ENCODE measurements at places on chromosomes 6 and 20. TPM values are rescaled to one million over a fixed set of nuclear protein-coding genes. Genes with fewer than 3 reads are reported as not detected.

The MAS1 gene
- total RNA-seq: not detected

The SH3BGRL2 gene
- 0.07 TPM for total RNA-seq

The ARG1 gene
- total RNA-seq: not detected

The DPPA5 gene
- total RNA-seq: not detected

The DCDC2 gene
- not detected for total RNA-seq

The PRICKLE4 gene
- total RNA-seq: not detected

The SRSF12 gene
- 0.05 TPM for total RNA-seq

The SIM1 gene
- not detected for total RNA-seq

The CEP250 gene
- total RNA-seq: 46.8 TPM

The SLC52A3 gene
- not detected for total RNA-seq

The BFSP1 gene
- total RNA-seq: 0.43 TPM

The SLC22A2 gene
- total RNA-seq: not detected

The KIF6 gene
- total RNA-seq: 0.17 TPM

The SIRPB2 gene
- total RNA-seq: not detected

The PI16 gene
- not detected for total RNA-seq

The BMP5 gene
- total RNA-seq: not detected

The XPO5 gene
- total RNA-seq: 143 TPM

The OTOR gene
- not detected for total RNA-seq

- no peak overlapping the region for H3K27ac ChIP-seq
- H3K4me1 ChIP-seq: peaks cover 14% of the 10 kb centered on the region
- no peak overlapping the region for H3K4me3 ChIP-seq
- no peak for DNase-seq
Observed at GRCh38 chr20:10667077-10667401, 6.8 kb downstream of the JAG1 start.

DNA sequence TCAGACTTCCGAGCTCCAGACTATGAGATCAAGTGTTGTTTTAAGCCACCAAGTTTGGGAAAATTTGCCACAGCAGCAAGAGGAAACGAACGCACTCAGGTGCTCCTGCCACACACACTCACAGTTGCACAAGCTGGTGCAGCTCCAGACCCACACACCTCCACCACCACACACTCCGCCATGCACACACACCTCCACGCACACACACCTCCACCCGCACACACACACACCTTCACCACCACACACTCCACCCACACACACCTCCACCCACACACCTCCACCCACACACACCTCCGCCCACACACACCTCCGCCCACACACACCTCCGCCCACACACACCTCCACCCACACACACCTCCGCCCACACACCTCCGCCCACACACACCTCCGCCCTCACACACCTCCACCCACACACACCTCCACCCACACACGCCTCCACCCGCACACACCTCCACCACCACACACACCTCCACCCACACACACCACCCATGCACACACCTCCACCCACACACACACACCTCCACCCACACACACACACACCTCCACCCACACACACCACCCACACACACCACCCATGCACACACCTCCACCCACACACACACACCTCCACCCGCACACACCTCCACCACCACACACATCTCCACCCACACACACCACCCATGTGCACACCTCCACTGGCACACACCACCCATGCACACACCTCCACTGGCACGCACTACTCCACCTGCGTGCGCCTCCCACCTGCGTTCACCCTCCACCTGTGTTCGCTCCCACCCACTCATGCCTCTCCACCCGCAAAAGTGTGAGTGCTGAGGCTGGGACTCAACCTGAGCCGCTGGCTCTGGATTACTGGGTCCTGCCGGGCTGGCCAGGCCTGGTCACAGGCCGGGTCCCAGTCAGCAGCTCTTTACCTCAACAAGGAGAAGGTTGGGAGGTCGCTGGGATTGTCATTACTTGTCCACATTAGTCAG, 175.6 kb downstream of the BMP7 start:
- H3K27me3 ChIP-seq: peaks cover 7% of the 10 kb centered on the region
- no peak for DNase-seq
- peak overlapping the region; percentile 65 for H3K4me3 ChIP-seq

DNA sequence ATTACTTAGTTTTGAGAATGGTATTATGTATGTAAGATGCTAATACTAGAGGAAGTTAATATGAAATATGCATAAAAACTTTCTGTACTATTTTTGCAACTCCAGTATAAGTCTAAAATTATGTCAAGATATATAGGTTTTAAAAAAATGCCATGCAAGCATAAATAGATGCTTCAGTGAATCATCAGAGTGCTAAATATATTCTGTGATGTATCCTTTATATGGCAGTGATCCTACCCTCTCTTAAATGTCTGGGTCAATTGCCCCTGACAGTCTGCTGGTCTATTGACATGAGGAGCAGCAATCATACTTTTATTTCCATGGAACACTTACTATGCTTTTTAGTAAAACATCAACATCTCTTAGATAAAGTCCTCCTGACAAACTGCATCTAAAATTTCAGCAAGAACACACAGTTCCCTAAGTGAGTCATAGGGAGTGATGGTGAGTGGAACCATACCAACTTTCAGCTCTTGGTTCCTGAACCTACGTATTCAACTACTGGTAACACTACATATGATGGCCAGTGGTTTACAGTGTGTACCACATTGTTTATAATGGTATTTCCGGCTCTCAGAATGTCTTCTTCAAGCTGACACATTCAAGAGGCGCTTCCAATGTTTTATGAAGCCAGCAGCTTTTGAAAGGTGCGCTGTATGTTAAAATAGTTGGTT, 928.7 kb upstream of the GJE1 start:
- no peak overlapping the region for H3K27ac ChIP-seq
- no peak overlapping the region for H3K4me3 ChIP-seq
- H3K4me1 ChIP-seq: no peaks in the 10 kb centered on the region
- no peak for DNase-seq
- no peaks in the 10 kb centered on the region for H3K27me3 ChIP-seq

DNA sequence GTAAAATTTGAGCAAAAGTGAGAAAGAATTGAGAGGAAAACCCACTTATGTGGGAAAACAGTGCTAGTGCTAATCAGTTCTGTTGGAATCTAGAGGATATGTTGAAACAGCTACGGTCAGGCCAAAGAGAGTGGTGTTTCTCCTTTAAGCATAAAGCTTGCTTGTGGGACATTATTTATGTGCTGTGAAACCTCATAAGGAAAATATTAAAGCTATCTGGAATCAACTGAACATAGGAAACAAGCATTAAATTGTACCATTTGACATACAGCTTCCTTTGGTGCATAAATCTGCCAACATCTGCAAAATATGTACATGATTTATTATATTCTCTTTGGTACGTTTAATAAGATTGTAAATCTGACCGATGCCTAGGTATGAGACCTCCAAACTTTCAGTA, 182.5 kb upstream of the PDE10A start:
- H3K27ac ChIP-seq: no peak overlapping the region
- peaks cover 7% of the 10 kb centered on the region for H3K4me1 ChIP-seq
- no peak for DNase-seq
- H3K4me3 ChIP-seq: no peak overlapping the region

GRCh38 chr20:1971893-1972586, 21.8 kb downstream of the PDYN start:
- no peak overlapping the region for H3K27ac ChIP-seq
- H3K4me1 ChIP-seq: no peaks in the 10 kb centered on the region
- DNase-seq: no peak

DNA sequence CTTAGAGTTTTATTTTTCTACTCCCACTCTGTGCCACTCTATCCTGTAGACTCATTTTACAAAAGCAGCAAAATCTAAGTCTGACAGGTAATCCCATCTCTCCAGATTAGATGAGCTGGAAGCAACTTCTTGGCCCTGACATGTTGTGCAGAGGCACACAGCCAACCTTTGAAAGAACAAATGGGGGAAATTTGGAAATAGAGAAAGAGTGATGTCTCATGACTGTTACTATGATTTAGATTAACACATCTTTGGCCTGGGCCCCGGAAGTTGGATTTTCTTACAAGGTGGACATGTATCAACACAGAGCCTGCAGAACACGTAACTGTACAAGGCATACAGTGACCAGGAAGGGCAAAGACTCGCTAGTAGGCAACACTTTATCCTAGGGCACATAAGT, 227.7 kb downstream of the MYLK4 start:
- peaks cover 29% of the 10 kb centered on the region for H3K27me3 ChIP-seq
- no peak overlapping the region for H3K27ac ChIP-seq
- DNase-seq: no peak
- no peaks in the 10 kb centered on the region for H3K36me3 ChIP-seq

DNA sequence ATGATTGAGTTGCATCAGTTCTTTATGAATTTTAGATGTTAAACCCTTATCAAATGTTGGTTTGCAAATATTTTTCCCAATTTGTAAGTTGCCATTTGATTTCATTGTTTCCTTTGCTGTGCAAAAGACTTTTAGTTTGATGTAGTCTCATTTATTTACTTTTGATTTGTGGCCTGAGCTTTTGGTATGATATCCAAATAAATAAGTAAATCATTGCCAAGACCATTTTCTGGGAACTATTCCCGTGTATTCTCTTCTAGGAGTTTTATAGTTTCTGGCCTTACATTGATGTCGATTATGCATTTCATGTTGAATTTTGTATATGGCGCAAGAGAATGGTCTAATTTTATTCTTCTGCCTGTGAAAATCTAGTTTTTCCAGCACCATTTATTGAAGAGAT, 13.4 kb downstream of the AIG1 start:
- H3K27ac ChIP-seq: no peak overlapping the region
- peaks cover 2% of the 10 kb centered on the region for H3K36me3 ChIP-seq
- no peak overlapping the region for H3K4me3 ChIP-seq
- no peak for DNase-seq

GRCh38 chr20:12966468-12967085, 42.2 kb upstream of the SPTLC3 start:
- H3K27ac ChIP-seq: no peak overlapping the region
- H3K36me3 ChIP-seq: no peaks in the 10 kb centered on the region
- DNase-seq: no peak
- H3K4me1 ChIP-seq: no peaks in the 10 kb centered on the region
- H3K4me3 ChIP-seq: no peak overlapping the region

DNA sequence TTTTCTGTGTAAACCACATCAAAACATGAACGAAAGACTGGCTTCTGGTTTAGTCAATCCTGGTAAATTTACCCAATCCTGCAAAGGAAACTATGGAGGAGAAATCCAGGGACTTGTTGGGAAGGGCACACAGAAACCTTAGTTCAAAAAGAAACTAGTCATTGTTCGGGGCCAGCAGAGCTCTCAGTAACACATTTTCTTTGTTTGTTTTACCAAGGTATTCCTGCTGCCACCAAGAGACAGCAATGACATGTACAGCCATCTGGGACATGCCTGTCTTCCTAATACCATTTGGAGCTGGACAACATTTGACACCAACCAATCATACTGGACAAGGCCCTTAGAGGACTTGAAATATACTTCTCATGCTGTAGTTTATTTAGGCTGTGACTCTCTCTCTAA, 8.3 kb downstream of the OARD1 start:
- H3K4me1 ChIP-seq: peaks cover 24% of the 10 kb centered on the region
- H3K4me3 ChIP-seq: no peak overlapping the region
- H3K27ac ChIP-seq: no peak overlapping the region

- peaks cover 59% of the 10 kb centered on the region for H3K4me1 ChIP-seq
- no peak overlapping the region for H3K4me3 ChIP-seq
- peaks cover 2% of the 10 kb centered on the region for H3K36me3 ChIP-seq
- no peaks in the 10 kb centered on the region for H3K27me3 ChIP-seq
Observed at GRCh38 chr20:59153355-59153681, 10.3 kb upstream of the ZNF831 start.

GRCh38 chr6:138493413-138493812, 5.9 kb downstream of the NHSL1 start:
- H3K4me1 ChIP-seq: no peaks in the 10 kb centered on the region
- H3K4me3 ChIP-seq: no peak overlapping the region
- no peak overlapping the region for H3K27ac ChIP-seq
- no peaks in the 10 kb centered on the region for H3K36me3 ChIP-seq
- DNase-seq: no peak
- peaks cover 26% of the 10 kb centered on the region for H3K27me3 ChIP-seq

DNA sequence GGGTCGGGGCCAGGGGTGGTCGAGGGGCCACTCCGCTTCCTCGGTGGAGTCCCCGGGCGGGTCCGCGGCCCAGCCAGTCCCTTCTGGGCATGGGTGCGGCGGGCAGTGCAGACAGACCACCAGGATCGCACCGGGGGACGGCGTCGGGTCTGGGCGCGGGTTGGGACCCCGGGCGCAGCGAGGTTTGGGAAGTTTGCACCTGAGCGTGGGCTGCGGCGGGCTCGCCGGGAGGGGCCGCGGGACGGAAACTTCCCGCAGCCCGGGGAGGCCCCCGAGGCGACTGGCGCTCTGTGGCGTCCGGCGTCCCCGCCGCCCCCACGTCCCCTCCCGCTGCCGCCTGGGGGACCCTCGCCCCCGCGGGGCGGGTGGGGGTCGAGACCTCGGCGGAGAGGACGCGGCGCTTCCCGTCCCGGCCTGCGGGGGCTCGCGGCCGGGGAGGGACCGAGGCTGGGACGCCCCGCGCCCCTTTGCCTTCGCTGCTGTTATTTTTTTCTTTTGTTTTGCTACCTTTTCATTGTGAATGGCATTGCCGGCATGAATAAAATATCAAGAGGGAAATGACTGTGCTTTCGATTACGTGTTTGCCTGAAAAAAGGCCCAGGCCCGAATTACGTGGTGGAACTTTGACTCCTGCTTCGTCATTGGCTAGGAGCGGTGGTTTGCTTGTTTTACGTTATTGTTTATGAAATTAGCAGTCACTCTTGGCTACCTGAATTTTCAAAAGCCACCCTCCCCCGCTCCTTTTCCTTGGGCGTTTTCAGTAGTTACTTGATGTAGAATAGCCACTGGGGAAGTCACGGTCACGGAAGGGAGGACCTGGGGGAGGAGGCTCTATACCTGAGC, 703 bp downstream of the SNX9 start:
- peaks cover 32% of the 10 kb centered on the region for H3K4me1 ChIP-seq
- H3K27me3 ChIP-seq: peaks cover 27% of the 10 kb centered on the region
- H3K4me3 ChIP-seq: peak overlapping the region; percentile 95
- H3K36me3 ChIP-seq: peaks cover 19% of the 10 kb centered on the region

GRCh38 chr6:75368864-75369402, 84.3 kb upstream of the TMEM30A start:
- H3K4me3 ChIP-seq: no peak overlapping the region
- no peaks in the 10 kb centered on the region for H3K4me1 ChIP-seq
- H3K27ac ChIP-seq: no peak overlapping the region
- H3K36me3 ChIP-seq: no peaks in the 10 kb centered on the region
- DNase-seq: no peak

DNA sequence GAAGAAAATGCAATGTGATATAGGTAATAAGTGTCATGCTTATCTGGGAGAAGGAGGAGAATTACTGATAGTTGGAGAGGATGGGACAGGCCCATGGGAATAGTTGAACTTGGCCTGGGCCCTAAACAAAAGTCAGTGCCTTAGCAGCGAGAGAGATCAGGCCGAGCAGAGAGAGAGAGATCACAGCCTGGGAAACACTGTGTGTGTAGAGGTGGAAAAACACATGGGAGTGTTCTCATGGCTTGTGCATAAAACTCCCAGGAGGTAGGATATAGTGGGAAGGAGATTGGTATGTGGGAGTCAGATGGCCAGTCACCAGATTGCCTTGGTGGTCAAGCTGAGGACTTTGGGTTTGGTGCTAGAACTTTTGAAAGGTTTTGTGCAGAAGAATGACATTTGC, 47.6 kb downstream of the FIG4 start:
- peaks cover 17% of the 10 kb centered on the region for H3K36me3 ChIP-seq
- no peaks in the 10 kb centered on the region for H3K4me1 ChIP-seq
- no peaks in the 10 kb centered on the region for H3K27me3 ChIP-seq
- no peak overlapping the region for H3K4me3 ChIP-seq
- H3K27ac ChIP-seq: no peak overlapping the region

GRCh38 chr6:35024551-35025054, 116.5 kb downstream of the TCP11 start:
- no peaks in the 10 kb centered on the region for H3K27me3 ChIP-seq
- no peak overlapping the region for H3K27ac ChIP-seq
- H3K4me3 ChIP-seq: no peak overlapping the region
- DNase-seq: no peak
- H3K36me3 ChIP-seq: no peaks in the 10 kb centered on the region
